ENCODE measurements at places on chromosomes 3 and 15. TPM values are rescaled to one million over a fixed set of nuclear protein-coding genes. Genes with fewer than 3 reads are reported as not detected.

DNA sequence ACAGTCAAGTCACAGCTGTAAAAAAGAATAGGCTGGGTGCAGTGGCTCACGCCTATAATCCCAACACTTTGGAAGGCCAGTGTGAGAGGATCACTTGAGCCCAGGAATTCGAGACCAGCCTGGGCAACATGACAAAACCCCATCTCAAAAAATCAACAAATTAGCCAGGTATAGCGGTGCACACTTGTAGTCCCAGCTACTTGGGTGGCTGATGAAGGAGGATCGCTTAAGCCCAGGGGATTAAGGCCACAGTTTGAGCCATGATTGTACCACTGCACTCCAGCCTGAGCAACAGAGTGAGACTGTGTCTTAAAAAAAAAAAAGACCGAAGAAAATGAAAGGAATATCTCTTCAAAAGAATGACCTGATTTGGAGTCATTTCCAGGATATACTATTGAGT lies 6.6 kb downstream of the HERC1 start:
- no peak overlapping the region for H3K27ac ChIP-seq
- no peaks in the 10 kb centered on the region for H3K4me1 ChIP-seq
- no peak for DNase-seq
- H3K36me3 ChIP-seq, result no peaks in the 10 kb centered on the region
- no peak overlapping the region for H3K4me3 ChIP-seq
- no peaks in the 10 kb centered on the region for H3K27me3 ChIP-seq

GRCh38 chr3:164360078-164360578 lies 718.2 kb downstream of the SI start:
- no peak overlapping the region for H3K27ac ChIP-seq

DNA sequence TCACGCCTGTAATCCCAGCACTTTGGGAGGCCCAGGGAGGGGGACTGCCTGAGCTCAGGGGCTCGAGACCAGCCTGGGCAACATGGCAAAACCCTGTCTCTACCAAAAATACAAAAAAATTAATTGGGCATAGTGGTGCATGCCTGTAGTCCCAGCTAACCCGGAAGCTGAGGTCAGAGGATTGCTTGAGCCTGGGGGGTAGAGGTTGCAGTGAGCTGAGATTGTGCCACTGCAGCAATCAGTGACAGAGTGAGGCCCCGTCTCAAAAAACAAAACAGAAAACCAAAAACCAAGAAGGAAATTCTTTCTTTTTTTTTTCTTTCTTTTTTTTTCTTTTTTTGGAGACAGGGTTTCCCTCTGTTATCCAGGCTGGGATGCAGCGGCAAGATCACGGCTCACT lies 3.5 kb downstream of the SPATA12 start:
- H3K4me3 ChIP-seq, result no peak overlapping the region
- no peak overlapping the region for H3K27ac ChIP-seq
- H3K4me1 ChIP-seq, result peaks cover 7% of the 10 kb centered on the region
- DNase-seq, result no peak
- no peaks in the 10 kb centered on the region for H3K27me3 ChIP-seq

- H3K27me3 ChIP-seq, result no peaks in the 10 kb centered on the region
- no peaks in the 10 kb centered on the region for H3K36me3 ChIP-seq
- no peak for DNase-seq
- H3K27ac ChIP-seq, result no peak overlapping the region
- H3K4me1 ChIP-seq, result no peaks in the 10 kb centered on the region
Observed at GRCh38 chr3:110272525-110272924, 799.1 kb upstream of the NECTIN3 start.

DNA sequence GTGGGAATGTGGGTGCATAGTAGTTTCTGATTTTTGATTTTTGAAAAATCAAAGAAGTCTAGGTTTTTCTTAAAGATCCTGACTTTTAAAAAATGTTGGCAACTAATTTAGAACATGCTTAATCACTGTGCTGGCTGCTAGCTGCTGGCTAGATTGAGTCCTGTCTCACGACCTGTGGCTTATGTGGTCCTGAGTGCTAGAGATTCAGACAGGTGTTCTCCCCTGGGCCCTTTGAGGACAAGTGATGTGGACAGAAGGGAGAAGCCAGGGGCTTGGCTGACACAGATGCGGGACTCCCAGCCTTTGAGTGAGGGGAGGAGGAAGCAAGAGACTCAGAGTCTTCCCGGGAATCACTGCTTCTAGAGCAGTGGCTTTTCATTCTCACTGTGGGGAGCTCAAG lies 47.5 kb downstream of the CORO2B start:
- no peaks in the 10 kb centered on the region for H3K27me3 ChIP-seq
- no peaks in the 10 kb centered on the region for H3K4me1 ChIP-seq
- no peak overlapping the region for H3K4me3 ChIP-seq
- no peak for DNase-seq
- no peaks in the 10 kb centered on the region for H3K36me3 ChIP-seq
- no peak overlapping the region for H3K27ac ChIP-seq

GRCh38 chr15:40563426-40563825 lies 1.4 kb downstream of the CCDC32 start:
- 0 out of 2 replicates have a peak, but pooled peaks cover 2% of the 10 kb centered on the region for H3K4me1 ChIP-seq
- no peaks in the 10 kb centered on the region for H3K27me3 ChIP-seq
- DNase-seq, result no peak
- H3K36me3 ChIP-seq, result no peaks in the 10 kb centered on the region
- no peak overlapping the region for H3K4me3 ChIP-seq

DNA sequence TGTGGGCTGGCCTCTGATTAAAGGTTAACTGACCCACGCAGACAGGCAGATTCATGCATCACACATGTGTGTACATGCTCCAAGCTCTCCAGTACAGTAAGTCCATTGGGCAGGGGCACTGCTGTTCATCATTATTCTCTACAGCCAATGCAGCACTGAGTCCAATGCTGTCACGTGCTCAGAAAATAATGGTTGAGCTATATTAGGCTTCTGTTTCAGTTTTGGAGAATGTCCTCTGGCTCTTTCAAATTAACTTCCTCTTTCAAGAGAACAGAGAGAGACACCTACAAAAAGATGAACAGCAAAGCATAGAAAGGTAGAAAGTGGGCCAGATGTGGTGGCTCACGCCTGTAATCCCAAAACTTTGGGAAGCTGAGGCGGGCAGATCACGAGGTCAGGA lies 202.6 kb downstream of the MEX3B start:
- no peaks in the 10 kb centered on the region for H3K27me3 ChIP-seq
- no peak overlapping the region for H3K4me3 ChIP-seq
- no peak overlapping the region for H3K27ac ChIP-seq

Gene WWTR1
- total RNA-seq, result 19.2 TPM

Gene PLCD1
- total RNA-seq, result 15.7 TPM

Gene DISP2
- 3.4 TPM for total RNA-seq

Gene ATP13A3
- 92.2 TPM for total RNA-seq

Gene RTP1
- 3.0 TPM for total RNA-seq

Gene COMMD2
- 57.2 TPM for total RNA-seq

Gene LRRK1
- 3.4 TPM for total RNA-seq

Measured in H1 (cell line).